Stimulated activated naive B cell treated with anti-CD40 and anti-IgM and Interleukin-4, amounts not matched to agents 10 μg/mL and 1 μg/mL and 100 μg/mL, for 72 hours (primary cell): ENCODE measurements at places on chromosomes 6 and 20.
A peak's percentile ranks its signal among the peaks of the same experiment; 100 is the strongest.

GRCh38 chr6:148087659-148088058 lies 255.0 kb upstream of the SASH1 start:
- H3K36me3 ChIP-seq, result no peaks in the 10 kb centered on the region
- DNase-seq, result no peak
- no peaks in the 10 kb centered on the region for H3K27me3 ChIP-seq
- H3K27ac ChIP-seq, result no peak overlapping the region
- H3K4me1 ChIP-seq, result no peaks in the 10 kb centered on the region

- no peaks in the 10 kb centered on the region for H3K4me1 ChIP-seq
- H3K27ac ChIP-seq, result no peak overlapping the region
- H3K27me3 ChIP-seq, result no peaks in the 10 kb centered on the region
- DNase-seq, result no peak
- H3K4me3 ChIP-seq, result no peak overlapping the region
These were observed 171.7 kb downstream of the WDR27 start for GRCh38 chr6:169529931-169530751.

DNA sequence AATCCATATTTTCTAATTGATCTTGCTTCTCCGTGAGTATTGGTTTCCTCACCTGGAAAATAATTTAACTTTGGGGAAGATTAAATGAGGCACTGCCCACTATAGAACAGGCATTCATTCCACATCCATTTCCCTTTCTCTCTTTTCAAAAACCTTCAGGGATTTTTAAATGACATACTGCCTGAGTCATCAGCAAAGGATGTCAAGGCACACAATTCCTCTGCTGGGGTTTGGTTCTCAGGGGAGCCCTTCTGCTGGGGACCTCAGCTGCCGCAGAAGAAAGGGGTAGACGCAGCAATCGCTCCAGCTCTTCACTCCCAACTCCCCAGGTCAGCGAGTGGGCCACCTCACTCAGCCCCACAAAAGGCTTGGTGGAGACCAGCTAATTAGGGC lies 90.7 kb upstream of the BACH2 start:
- no peak overlapping the region for H3K4me3 ChIP-seq
- no peaks in the 10 kb centered on the region for H3K27me3 ChIP-seq
- no peak for DNase-seq

DNA sequence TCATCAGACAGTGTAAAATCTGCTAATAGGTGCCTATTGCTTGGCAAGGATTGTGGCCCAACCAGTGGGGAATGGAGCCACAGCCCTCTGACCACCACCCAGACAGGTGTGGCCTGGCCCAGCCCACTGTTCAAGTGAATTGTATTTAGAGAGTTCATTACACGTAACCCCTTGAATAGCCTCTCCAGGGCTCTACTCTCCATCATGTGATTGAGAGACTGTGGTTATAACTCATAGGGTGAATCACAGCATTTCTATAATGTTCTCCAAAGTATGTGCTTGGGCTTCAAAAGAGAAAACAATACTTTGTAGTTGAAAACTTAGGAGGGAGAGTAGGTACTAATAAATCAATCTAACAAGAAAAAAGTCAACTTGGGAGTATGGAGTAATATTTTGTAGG lies 38.4 kb downstream of the ALDH8A1 start:
- DNase-seq, result no peak
- no peak overlapping the region for H3K4me3 ChIP-seq
- H3K27ac ChIP-seq, result no peak overlapping the region
- H3K4me1 ChIP-seq, result no peaks in the 10 kb centered on the region

GRCh38 chr6:104566411-104566810 lies 293.3 kb downstream of the HACE1 start:
- no peak for DNase-seq
- H3K36me3 ChIP-seq, result no peaks in the 10 kb centered on the region
- H3K27me3 ChIP-seq, result no peaks in the 10 kb centered on the region
- H3K4me1 ChIP-seq, result no peaks in the 10 kb centered on the region
- H3K27ac ChIP-seq, result no peak overlapping the region
- H3K4me3 ChIP-seq, result no peak overlapping the region

DNA sequence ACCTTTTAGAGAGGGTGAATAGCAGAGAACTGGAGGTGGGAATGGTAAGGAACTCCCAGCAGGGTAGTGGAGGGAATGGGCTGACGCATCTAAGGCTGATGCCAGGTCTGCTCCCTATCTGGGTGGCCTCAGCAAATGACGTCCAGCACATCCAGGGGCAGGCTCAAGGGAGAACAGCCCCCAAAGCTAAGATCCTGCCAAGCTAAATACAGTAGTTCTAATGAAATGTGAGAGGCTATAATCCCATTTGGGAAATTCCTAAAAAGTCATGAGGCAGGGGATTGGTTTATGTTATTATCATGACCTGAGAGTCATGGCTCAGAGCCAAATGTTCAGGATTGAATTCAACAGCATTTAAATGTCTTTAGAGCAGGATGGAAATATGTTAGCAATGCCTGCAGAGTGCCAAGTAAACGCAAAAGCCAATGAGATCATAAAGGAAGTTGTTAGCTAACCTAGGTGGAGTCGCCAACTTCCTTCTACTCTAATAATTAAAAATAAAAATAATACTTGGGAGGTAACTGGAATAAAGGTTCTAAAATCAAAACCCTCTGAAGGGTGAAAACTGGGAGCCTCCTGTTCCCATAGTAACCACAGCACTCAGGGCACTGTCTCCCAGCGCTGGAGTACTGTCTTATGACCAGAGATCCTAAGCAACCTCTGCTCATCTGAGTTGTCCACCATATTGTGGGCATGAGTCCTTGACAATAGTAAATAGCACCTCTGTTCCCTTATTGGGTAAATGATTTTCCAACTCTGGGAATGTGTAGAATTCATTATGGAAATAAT lies 34.8 kb downstream of the IYD start:
- peaks cover 3% of the 10 kb centered on the region for H3K36me3 ChIP-seq
- no peaks in the 10 kb centered on the region for H3K4me1 ChIP-seq
- no peak for DNase-seq

DNA sequence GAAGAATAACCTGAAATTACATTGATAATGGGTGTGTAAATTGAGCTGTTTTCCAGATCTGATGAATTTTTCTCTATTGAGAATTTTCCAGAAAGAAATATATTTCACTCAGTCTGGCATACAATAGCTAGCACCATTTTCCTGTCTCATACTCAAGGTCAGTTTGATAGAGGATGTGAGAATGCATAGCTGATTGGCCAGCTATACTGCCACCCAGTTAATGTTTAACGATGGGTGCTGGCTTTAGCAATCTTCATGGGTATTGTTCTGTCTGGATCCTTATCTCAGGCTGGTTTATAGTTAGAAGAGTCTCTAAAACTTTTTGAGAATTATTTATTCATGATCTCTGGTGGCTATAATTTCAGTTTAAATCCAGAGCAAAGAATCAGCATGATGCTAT lies 147.4 kb downstream of the HDGFL1 start:
- no peak for DNase-seq
- H3K4me1 ChIP-seq, result no peaks in the 10 kb centered on the region
- no peak overlapping the region for H3K4me3 ChIP-seq
- no peaks in the 10 kb centered on the region for H3K36me3 ChIP-seq

DNA sequence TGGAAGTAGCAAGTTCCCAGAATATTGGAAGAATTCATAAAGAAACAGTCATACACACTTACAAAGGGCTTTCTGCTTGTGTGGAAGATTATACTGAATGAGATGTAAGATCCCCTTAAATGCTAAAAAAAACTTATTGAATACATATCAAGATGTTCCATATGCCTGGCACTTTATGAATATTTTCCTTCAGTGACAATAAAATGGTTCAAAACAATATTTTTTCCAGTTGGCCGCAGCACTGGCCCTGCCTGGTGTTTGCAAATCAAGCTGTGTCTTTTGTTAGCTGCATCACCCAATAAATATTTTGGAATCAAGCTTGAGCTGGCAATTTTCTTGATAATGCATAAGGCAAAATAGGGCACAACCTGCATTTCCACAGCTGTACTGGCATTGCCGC lies 51.2 kb downstream of the CFAP61 start:
- peaks cover 14% of the 10 kb centered on the region for H3K27me3 ChIP-seq
- DNase-seq, result no peak
- no peak overlapping the region for H3K27ac ChIP-seq
- H3K4me3 ChIP-seq, result no peak overlapping the region
- no peaks in the 10 kb centered on the region for H3K4me1 ChIP-seq

DNA sequence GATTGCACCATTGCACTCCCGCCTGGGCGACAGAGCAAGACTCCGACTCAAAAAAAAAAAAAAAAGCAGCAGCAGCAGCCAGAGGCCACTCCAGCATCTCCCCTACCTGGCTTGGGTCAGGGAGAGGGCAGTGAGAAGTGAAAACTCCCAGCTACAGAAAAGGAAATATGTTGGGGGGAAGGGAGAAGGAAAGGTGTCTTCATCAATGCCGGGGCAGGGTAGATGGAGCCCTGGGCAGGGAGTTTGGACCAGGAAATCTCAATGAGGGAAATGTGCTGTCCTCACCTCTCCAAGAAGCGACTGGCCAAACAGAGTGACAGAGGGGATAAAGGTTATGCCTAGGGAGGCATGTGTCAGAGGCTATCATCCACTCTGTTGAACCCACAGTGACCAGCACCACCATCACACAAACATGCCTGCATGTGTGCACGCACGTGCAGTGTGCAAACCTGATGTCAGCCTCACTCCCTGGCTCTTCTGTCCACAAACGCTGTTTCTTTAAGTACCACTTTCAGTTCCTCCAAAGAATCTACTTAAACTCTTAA lies 887 bp upstream of the AIF1 start:
- no peak overlapping the region for H3K4me3 ChIP-seq
- H3K27me3 ChIP-seq, result no peaks in the 10 kb centered on the region
- DNase-seq, result no peak
- H3K27ac ChIP-seq, result peak overlapping the region; percentile 42
- peaks cover 33% of the 10 kb centered on the region for H3K4me1 ChIP-seq
- no peaks in the 10 kb centered on the region for H3K36me3 ChIP-seq

DNA sequence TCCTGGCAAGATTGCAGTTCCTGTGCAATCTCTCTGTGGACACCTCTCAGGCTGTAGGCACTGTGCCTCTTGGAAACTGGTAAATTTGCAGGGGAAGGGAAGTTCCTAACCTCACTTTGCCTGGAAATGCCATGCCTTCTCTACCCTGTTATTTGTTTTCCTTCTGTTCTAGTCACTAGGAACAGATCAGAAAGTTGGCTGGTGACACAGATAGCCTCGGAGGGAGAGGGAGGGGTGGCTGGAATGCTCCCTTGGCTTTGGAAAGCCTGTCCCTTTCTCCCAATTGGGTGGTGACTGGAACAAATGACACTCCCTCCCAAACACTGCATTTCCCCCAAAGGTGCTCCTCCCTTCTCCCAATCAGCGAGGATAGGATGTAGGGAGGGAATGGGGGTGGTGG lies 131.5 kb upstream of the F13A1 start:
- H3K27ac ChIP-seq, result no peak overlapping the region
- DNase-seq, result no peak
- H3K4me1 ChIP-seq, result no peaks in the 10 kb centered on the region
- H3K36me3 ChIP-seq, result no peaks in the 10 kb centered on the region
- no peak overlapping the region for H3K4me3 ChIP-seq

- no peak overlapping the region for H3K4me3 ChIP-seq
- H3K27me3 ChIP-seq, result no peaks in the 10 kb centered on the region
- no peak for DNase-seq
- no peak overlapping the region for H3K27ac ChIP-seq
- H3K36me3 ChIP-seq, result no peaks in the 10 kb centered on the region
- H3K4me1 ChIP-seq, result no peaks in the 10 kb centered on the region
These were observed 113.9 kb upstream of the THBS2 start for GRCh38 chr6:169367507-169367906.

- DNase-seq, result no peak
- H3K27me3 ChIP-seq, result peaks cover 95% of the 10 kb centered on the region
- no peak overlapping the region for H3K4me3 ChIP-seq
- H3K4me1 ChIP-seq, result peaks cover 6% of the 10 kb centered on the region
These were observed 2.6 kb downstream of the SIM1 start for GRCh38 chr6:100461917-100462705.

GRCh38 chr6:166852451-166852975 lies 103.8 kb downstream of the RNASET2 start:
- peaks cover 4% of the 10 kb centered on the region for H3K36me3 ChIP-seq
- no peak for DNase-seq
- no peak overlapping the region for H3K4me3 ChIP-seq
- no peak overlapping the region for H3K27ac ChIP-seq
- H3K4me1 ChIP-seq, result peaks cover 36% of the 10 kb centered on the region

DNA sequence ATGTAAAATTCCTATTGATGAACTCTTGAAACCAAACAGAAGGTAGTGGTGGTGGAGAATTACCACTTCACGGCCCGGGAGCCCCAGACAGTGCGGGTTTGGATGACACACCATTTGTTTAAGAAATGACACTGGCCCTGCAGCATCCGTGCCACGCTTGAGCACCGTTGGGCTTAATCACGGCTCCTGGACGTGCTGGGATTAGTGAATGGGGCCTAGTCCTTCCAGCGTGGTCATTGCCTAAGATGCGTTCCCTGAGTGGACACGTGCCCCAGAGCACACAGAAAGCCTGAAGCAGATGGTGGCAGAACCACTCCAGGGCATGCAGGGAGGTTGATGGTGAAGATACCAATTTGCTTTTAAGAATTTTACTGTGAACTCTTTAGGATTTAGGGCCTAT lies 14.5 kb downstream of the STX16 start:
- DNase-seq, result no peak
- no peaks in the 10 kb centered on the region for H3K27me3 ChIP-seq
- H3K4me3 ChIP-seq, result no peak overlapping the region
- no peak overlapping the region for H3K27ac ChIP-seq
